ENCODE measurements at places on chromosomes 5 and 9. TPM values are rescaled to one million over a fixed set of nuclear protein-coding genes. Genes with fewer than 3 reads are reported as not detected.
A peak's percentile ranks its signal among the peaks of the same experiment; 100 is the strongest.

- no peak for DNase-seq
Measured at GRCh38 chr5:73654171-73654811, 28.3 kb downstream of the ARHGEF28 start.

DNA sequence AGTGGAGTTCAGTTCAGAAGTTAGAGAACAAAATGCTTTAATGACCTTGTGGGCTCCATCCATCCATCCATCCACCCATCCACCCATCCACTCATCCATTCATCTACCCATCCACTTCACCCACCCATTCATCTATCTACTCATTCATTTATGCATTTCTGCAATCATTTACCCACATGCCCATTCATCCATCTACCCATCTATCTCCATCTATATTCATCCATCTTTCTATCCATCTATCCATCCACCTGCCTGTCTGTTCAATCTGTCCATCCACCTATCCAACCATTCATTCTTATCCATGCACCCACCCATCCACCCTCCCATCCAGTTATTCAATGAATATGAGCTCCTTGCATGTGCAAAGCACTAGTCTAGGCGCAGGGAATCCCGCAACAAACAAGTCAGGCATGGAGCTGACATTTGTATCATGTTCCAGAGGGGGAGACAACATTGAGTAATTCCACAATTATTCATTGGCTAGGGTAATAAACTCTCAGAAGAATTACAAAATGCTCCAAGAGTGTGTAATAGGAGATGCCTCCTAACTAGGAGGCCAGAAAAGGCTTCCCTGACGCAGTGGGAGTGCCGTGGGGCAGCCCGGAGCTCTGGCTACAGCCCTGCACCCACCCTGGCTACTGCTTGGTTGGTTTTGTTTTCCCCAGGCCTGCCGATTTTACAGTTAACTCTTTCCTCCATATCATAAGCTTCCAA, 211.2 kb downstream of the NXNL2 start:
- DNase-seq = peak; percentile 65

GRCh38 chr9:119195521-119195920, 173.7 kb downstream of the BRINP1 start:
- no peak for DNase-seq

DNA sequence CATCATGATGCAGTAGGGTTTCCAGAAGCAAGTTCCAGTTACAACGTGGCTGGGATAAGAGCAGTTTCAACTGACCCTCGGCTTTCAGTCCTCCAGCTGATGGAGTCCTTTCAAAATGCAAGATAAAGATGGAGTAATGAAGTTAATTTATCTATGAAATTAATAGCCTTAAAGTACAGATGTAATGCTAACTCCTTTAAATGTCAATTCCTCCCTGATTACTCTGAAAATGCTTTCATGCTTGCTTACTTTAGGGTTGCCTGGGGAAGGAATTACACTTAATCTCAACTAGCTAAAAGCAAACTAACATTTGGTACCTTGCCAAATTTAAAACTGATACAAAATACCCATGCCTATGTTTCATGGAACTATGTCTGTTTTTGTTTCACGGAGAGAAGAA, 178.4 kb downstream of the KIAA0825 start:
- no peak for DNase-seq

MSX2 gene
- total RNA-seq = 1.5 TPM

FOXE1 gene
- total RNA-seq = not detected

Data from osteoblast (primary cell).